AML-193 (cell line): ENCODE measurements at places on chromosomes 2 and 18.

DNA sequence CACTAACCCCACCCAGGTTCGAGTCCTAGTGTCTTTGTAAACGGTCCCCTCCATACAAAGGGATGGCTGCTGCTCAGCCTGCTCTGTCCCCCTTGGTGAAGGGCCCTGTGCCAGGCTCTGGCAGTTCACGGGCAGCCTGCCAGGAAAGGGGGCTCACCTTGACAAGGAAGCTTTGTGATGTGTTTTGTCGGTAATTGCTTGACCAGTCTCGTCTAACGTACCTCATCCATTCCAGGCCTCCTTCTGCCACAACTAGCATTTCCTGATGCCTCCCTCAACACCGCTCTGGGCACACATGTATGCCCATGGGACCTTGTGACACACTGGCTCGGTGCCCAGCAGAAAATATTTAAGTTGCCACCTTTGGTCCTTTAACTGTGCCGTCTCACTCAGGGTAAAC lies 171.9 kb downstream of the KLHL29 start:
- no peak for DNase-seq

DNA sequence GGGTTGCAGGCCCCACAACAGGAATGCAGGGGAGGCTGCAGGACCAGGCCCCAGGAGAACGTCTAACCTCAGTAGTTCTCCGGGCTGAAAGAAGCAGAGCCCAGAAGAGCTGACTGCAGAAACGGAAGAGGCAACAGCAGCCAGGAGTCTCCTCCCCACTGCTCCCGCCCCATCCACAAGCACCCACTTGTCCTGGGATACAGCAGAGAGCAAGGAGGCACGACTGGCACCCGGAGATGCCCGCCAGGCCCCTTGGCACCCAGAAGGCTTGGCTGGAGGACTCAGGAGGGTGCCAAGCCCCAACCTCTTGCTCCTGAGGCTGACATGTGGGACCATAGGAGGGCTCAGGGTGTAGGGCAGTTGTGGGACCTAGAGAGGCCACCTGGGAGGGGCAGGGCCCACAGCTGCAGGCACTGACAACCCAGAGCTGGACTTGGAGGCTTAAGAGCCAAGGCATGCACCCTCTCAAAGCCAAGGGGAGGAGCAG lies 29.0 kb upstream of the TNS1 start:
- DNase-seq = no peak

DNA sequence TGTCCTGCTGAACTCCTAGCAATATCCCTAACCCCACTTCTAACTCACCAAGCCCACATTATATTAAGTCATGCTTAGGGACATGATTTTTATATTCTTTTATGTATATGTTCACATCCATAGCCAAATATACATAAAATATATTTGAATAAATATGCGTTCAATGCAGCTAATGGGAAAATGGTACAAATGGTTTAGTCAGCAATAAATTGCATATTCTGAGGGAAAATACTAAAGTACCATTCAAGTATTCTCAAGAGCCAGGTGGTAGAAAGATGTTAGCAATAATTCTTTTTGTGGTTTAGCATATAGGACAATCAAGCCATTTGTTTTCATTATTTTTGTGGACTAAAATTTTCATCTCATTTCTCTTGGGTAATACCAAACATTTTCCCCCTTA lies 306.0 kb downstream of the TDRD15 start:
- no peak for DNase-seq

- DNase-seq = no peak
These were observed 9.0 kb downstream of the TBR1 start for GRCh38 chr2:161424891-161425727.

- no peak for DNase-seq
These were observed 664 bp downstream of the CCT4 start for GRCh38 chr2:61887717-61888266.

GRCh38 chr2:110771547-110772382 lies 39.4 kb downstream of the ACOXL start:
- no peak for DNase-seq

DNA sequence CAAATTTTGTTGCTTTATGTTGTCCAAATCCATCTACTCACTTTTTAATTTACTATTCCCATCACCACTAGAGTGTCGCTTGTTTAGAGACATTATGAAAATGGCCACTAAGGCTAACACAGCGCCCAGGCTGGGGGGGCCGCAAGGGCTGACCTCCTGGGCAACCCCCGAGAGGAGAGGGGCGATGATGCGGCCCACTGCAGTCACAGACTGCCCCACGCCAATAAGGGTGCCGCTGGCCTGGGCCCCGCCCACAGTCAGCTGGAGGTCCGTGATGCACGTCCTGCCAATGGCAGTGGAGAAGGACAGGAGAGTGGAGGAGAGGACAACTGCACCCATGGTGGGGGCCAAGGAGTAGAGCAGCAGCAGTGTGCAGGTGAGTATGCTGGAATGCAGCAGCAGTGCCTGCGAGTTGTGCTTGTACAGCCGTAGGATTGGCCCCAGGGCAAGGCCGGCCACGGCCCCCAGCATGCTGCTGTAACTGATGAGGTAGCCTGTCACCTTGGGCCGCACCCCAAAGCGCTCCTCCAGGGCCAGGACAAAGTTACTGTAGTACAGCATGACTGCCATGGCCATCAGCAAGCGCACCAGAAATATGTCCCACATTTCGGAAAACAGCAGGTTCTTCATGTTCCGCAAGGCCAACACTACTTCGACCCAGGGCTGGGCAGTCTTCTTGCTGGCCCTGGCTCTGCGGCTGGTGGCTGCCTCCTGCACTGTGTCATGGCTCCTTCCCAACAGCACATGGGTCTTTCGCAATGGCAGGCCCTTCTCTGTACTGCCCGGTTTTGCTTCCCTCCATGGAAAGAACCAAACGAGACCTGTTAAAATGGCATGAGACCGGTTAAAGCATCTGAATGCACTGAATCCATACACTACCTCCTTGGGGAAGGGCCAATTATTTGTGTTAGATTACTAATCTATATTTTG lies 43.2 kb upstream of the TMEM182 start:
- no peak for DNase-seq

- DNase-seq = no peak
These were observed 96.0 kb downstream of the INHBB start for GRCh38 chr2:120441744-120442471.
